ENCODE measurements at places on chromosomes 16 and 17.

DNA sequence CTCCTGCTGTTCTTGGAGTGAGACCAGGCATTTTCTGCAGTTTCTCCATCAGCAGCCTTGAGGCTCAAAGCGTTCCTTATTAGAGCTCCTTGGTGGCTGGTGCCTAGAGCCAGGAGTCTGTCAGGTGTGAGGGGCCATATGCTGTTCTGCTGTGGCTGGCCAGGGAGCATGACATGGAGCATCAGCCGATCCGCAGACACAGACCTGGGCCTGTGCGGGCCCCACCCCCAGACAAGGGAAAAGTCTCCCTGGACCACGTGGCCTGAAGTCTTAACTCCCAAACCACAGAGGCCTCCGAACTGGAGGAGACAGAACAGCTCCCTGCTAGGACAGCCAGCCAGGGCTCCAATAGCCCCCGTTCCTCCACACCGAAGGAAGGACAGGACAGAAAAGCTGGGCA is 162.7 kb upstream of the CIBAR2 start:
- no peak for DNase-seq

DNA sequence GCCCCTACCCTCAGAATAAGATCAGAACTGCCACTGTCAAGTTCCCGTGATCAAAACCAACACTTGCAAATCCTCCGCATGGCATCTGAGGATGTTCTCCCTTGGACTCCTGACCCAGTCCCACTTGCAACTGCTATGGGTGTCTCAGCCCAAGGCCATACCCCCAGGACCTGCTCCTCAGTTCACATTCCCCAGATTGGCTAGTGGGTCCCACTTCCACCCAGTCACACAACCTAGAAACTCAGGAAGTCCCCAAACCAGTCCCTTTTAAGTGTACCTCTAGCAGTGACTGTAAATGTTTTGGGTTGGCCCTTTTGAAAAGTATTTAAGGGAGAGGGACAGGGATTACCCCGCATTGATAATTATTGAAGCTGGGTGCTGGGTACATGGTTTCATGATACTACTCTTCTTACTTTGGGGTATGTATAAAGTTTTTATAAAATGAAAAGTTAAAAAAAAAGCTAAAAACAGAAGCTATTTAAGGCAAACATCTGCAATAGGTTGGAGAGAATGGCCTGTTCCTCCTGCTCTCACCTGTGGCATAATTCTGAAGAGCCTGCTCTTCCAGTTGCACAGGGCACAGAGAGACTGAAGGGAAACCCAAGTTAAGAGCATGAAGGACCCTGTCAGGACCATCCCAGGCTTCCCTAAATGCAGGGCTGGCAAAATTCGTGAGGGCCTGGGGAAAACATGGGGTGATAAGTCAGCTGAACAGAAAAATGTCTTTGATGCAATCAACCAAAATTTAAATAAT is 42.5 kb downstream of the ERN1 start:
- no peak for DNase-seq

GRCh38 chr17:60173304-60173819 is 23.6 kb downstream of the CA4 start:
- no peak for DNase-seq

DNA sequence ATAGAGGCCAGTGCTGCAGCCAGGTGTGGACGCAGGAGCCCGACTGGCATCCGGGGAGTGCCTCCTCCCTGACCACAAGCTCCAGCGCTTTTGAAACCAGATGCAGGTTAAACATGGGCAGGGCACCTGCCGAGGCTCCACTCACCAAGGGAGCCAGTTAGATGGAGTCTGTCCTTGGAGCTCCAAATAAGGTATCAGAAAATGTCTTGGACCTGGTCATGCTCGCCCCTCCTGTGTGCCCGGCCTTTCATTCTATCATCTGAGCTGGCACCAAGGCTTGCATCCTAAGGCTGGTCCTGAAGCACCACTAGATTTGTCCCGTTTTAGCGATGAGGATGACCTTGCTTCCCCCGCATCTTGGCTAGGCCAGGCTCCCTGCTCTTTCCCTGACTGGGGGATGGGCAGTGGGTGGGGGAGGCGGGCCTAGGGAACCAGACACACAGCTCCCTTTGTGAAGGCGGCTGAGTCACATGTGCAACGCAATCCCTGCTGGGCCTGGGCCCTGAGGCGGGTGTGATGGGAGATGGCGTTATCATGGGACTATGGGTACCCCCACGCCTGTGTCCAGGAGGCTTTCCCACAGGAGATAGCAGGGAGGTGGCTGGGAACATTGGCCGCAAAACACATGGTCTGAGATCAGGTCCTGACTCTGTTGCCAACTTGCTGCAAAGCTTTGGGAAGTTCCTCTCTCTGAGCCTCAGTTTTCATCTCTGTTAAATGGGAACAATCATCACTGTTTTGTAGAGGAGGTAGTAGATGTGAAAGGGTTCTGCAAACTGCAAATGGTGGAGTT is 5.0 kb upstream of the ADGRG1 start:
- DNase-seq: no peak

DNA sequence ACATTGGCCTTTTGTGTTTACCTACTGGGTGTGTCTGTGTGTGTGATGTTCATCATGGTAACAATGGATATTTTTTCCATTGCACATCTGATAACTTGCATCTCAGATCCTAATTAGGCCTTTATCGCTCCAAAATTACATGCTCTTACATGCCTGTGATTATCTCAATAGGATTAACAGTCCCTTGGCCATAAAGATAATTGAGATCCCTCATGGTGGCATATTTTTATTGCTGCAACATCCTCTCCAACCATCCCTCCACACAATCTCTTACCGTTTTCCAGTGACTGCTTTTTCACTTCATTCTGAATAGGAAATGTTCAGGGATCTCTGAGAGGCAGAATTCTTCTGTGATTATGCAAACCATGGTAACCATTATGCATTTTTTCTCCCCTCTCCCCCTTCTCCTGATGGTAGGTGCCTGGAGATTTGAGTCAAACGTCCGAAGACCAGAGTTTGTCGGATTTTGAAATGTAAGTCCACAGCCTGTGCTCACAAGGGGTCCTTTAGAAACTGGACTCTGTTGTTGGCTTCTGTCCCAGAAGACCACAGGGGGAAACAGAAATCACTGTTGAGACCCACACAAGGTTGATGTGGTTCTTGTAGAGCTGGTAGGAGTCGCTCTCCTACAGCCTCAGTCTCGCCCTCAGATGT is 405.5 kb downstream of the CPPED1 start:
- DNase-seq: no peak

- DNase-seq: no peak
These were observed 3.7 kb downstream of the HPR start for GRCh38 chr16:72066747-72067146.

DNA sequence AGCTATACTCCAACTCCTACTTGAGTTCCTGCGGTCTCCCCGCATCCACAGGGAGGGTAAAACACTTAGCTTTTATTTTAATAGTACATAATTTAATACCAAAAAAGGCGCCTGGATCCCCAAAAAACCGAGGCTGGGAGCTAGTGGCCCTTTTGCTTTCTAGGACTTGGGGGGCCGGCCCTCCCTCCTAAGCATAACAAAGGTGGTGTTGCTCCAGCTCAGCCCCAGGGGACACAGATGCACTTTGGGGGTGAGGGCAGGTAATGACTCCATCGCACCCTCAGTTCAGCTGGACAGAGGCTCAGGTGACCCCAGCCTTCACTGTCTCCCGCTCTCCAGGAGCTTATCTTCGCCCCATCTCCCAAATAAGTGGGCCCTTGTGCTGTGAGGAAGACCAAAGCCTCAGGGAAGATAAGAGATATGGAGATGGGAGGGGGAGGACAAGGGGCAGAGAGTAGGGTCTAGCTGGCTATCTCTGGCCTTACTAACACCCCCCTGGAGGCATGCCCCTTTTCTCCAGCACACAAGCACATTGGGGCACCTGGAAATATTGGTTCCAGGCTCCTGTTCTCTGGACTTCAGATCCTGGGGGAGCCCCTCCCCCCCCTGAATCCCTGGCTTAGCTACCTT is 2.8 kb upstream of the NHERF1 start:
- DNase-seq: no peak

DNA sequence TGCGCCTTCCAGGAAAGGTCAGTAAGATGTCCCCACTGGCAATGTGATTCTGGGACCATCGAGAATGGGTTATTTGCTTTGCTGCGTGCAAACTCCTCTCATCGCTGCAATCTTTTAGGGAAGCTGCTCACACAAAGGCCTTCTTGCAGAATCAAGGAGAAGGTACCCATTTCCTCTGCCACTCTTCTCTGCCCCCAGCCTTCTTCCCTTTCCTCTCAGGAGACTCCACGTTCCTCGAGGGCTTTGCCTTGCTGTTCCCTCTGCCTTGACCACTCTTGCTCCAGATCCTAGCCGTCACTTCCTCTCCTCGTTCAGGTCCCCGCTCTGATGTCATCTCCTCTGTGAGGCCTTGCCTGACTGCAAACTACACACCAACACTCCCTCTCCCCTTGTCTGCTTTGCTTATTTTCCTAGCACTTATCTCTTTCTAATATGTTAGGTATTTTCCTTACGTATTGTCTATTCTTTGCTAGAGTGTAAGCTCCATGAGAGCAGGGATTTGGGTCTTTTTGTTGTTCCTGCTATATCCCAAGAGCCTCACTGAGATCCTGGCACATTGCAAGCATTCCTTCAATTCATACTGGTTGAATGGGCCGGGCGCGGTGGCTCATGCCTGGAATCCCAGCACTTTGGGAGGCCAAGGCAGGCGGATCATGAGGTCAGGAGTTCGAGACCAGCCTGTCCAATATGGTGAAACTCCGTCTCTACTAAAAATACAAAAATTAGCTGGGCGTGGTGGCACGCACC is 5.3 kb upstream of the CRK start:
- DNase-seq: no peak

DNA sequence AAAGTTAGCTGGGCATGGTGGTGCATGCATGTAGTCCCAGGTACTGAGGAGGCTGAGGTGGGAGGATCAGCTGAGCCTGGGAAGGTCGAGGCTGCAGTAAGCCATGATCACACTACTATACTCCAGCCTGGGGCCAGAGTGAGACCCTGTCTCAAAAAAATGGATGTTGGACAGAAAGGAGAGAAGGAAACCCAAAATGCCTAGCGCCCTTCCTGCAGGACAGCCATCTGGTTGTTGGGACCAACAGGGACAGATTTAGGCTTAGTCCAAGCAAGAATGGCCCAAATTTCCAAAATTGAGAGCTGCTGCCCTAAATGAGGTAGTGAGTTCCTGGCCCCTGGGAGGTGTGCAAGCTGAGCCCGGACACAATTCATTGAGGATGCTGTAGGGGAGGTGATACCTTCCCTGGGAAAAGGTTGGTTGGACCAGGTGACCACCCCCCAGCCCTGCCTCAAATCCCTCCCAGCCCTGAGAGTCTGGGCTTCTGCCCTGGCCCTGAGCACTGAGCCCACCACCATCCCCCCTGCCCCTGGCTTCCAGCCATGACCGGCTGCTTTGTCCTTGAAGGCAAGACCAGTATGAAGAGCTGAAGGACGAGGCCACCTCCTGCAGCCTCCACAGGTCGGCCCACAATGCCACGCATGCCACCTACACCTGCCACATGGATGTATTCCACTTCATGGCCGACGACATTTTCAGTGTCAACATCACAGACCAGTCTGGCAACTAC is 35.1 kb downstream of the IL21R start:
- DNase-seq: no peak

DNA sequence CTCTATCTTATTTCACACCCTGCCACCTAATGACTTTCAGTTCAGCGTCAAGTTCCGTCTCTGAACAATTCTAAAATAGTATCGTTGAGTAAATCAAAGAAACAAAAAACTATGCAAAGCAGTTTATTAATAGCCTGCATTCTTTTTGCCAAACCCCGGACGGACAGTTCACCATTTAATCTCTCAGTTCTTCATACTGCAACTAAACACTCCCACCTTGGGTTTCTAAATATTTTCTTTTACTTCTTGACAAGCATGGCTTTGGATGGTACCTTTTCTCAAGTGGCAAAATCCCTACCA is 1.2 kb downstream of the MYH11 start:
- DNase-seq: no peak
